SJSA1 (cell line): ENCODE measurements at places on chromosomes 11 and 22.

- H3K27ac ChIP-seq, result no peak overlapping the region
- no peak overlapping the region for H3K4me3 ChIP-seq
- no peaks in the 10 kb centered on the region for H3K36me3 ChIP-seq
- H3K27me3 ChIP-seq, result no peaks in the 10 kb centered on the region
Measured at GRCh38 chr11:111365722-111366559, 13.1 kb downstream of the POU2AF1 start.

GRCh38 chr11:68276861-68277260 is 5.1 kb upstream of the C11orf24 start:
- H3K27ac ChIP-seq, result no peak overlapping the region
- DNase-seq, result no peak
- no peaks in the 10 kb centered on the region for H3K27me3 ChIP-seq
- H3K4me1 ChIP-seq, result peaks cover 4% of the 10 kb centered on the region; the same call in 1 of the 2 replicates

DNA sequence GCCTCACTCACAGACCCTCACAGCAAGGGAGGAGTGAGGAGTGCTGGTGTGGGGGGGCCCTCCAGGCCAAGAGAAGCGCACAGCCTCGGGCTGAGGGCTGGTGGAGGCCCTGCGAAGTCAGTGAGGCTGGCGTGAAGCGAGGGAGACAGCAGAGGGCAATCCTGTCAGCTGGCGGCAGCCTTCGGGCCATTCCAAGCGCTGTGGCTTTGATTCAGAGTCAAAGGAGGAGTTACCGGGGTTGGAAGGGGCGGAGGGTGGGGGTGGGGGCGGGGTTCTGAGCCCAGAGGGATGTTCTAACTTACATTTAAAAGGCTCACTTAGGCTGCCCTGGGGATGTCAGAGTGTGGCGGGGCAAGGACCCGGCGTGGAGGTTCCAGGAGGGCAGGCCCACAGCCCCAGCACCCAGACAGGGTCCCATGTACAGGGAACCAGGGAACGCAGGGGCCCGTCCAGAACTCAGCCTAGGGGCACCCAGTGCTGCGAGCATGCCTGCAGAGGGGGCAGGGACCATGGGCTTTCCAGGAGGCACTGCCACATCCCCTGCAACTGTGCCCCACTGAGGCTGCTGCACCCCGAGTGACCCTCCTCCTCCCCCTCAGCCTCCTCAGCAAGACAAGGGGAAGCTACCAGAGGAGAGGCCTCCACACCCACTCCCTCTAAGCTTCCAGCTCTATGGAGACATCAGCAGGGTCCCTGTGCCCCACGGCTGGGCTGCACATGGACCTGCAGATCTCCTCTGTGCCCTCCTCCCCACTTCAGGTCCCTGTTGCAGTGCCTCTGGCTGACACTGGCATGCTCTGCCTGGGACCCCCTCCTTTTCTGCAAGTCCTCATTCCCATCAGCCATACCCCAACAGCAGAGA is 39.7 kb upstream of the TTLL12 start:
- no peaks in the 10 kb centered on the region for H3K4me1 ChIP-seq
- H3K27me3 ChIP-seq, result no peaks in the 10 kb centered on the region; the same call in 1 of the 2 replicates
- no peak overlapping the region for H3K4me3 ChIP-seq
- H3K36me3 ChIP-seq, result no peaks in the 10 kb centered on the region
- DNase-seq, result no peak

DNA sequence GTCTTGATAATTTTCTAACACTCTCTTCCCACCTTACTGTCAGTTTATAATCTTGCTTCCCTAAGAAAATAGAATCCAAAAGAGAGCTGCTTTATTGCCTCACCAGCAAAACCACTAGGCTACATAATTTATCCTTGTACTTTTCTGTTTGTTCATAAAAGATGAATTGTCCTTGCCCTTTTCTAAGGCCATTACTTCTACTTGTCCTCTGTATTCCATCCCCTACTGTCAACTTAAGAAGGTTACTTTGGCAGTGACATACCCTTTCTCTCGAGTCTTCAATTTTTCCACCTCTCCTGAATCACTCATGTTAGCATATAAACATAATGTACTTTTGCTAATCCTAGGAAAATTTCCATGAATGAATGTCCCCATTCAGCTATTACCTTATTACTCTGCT is 18.0 kb downstream of the BIRC2 start:
- no peak overlapping the region for H3K27ac ChIP-seq
- peaks cover 58% of the 10 kb centered on the region for H3K36me3 ChIP-seq
- no peaks in the 10 kb centered on the region for H3K27me3 ChIP-seq

- peaks cover 16% of the 10 kb centered on the region for H3K4me1 ChIP-seq
- H3K4me3 ChIP-seq, result no peak overlapping the region
- no peak for DNase-seq
Measured at GRCh38 chr22:50286275-50286674, 16.1 kb upstream of the MAPK11 start.

GRCh38 chr11:130510407-130511006 is 62.1 kb downstream of the ADAMTS15 start:
- no peak for DNase-seq
- H3K36me3 ChIP-seq, result no peaks in the 10 kb centered on the region
- no peak overlapping the region for H3K27ac ChIP-seq
- no peaks in the 10 kb centered on the region for H3K27me3 ChIP-seq

DNA sequence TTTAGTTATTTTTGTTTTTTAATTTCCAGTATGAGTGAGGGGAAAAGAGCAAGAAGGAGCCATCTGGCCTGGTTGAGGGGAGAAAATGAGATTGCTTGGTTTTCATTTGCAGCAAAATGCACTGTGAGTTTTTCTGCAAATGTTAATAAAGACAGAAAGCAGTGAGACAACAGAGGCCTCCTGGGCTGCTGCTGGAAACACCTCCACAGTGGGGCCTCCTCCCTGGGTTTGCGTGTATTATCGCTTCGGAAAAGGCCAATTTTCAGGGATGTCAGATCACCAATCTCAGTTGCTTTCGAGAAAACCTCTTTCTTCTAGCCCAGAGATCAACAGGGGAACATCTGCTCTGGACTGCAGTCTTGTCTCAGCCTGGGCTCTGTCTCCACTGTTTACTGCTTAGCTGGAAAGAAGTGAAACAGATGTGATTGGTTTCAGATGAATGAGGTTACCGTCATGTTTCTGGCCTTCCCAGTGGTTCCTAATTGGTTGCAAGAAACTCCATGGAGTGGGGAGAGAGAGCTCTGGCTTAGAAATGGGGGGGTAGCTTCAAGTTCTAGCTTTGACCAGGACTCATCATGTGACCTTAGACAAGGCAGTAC is 17.3 kb downstream of the TSPAN18 start:
- no peak for DNase-seq

GRCh38 chr11:67345920-67346819 is 7.2 kb downstream of the POLD4 start:
- no peaks in the 10 kb centered on the region for H3K4me1 ChIP-seq
- H3K36me3 ChIP-seq, result peaks cover 4% of the 10 kb centered on the region; the same call in 1 of the 2 replicates
- H3K4me3 ChIP-seq, result no peak overlapping the region
- DNase-seq, result no peak
- no peak overlapping the region for H3K27ac ChIP-seq

- H3K4me1 ChIP-seq, result no peaks in the 10 kb centered on the region
- H3K27me3 ChIP-seq, result 0 out of 2 replicates have a peak, but pooled peaks cover 6% of the 10 kb centered on the region
- no peak overlapping the region for H3K27ac ChIP-seq
- no peaks in the 10 kb centered on the region for H3K36me3 ChIP-seq
- no peak overlapping the region for H3K4me3 ChIP-seq
- no peak for DNase-seq
Measured at GRCh38 chr11:33912405-33913361, 20.8 kb upstream of the LMO2 start.

GRCh38 chr11:82003671-82004515 is 729.8 kb downstream of the FAM181B start:
- no peaks in the 10 kb centered on the region for H3K27me3 ChIP-seq
- DNase-seq, result peak; percentile 18
- H3K36me3 ChIP-seq, result no peaks in the 10 kb centered on the region

DNA sequence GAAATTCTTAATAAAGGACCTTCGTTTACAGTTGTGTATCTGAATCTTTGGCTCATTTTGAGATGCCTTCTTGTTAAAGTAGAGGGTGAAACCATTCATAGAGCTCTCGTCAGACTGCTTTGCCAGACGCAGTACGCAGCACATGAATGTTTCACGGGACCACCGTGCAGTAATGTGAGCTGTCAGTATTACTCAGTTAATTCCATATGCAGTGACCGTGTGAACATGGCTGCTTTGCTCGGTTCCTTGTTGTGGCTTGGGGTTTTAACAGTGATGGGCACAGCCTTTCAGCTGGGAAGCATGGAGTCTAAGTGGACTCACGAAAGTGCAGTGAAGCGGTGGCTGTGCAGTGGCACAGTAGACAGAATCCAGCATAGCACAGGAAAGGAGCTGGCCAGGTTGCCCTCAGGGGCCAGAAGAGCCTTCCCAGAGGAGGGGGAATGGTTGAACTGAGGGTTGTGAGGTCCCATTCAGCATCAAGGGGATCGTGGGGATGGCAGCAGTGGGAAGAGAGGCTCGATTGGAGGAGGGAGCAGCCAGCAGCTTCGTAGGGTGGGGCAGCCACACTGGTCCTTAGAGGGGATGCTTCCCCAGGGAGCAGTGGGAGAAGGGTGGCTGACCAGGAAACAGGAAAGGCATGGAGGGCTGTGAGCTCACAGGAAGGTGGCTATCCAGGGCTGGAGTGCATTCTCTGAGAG is 31.4 kb downstream of the PPFIA1 start:
- DNase-seq, result no peak
- no peaks in the 10 kb centered on the region for H3K27me3 ChIP-seq
- no peak overlapping the region for H3K27ac ChIP-seq
- peaks cover 61% of the 10 kb centered on the region for H3K36me3 ChIP-seq
